ENCODE measurements at places on chromosomes 11 and 22.

DNA sequence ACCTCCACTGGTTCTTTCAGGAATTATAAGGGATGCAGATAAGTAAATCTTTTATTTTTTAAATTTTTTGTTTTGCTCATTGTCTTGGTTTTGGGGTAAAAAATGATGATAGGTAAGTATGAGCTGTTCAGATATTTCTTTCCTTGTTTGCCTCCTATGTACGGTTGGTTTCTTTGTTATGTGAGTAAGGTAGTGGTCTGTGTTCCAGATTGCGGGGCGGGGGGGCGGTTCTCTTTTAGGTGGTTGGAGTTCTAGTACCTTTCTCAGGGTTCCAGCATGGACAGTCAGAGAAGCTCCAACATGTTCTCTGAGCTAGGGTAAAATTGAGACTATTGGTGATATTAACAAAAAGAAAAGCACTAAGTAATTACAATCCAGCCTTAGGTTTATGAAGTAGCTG, 2.4 kb downstream of the CTNND1 start:
- no peak for DNase-seq

- no peak for DNase-seq
Observed at GRCh38 chr11:1310772-1311468, 1.5 kb upstream of the TOLLIP start.

- no peak for DNase-seq
Observed at GRCh38 chr11:3709977-3710376, 38.8 kb upstream of the CHRNA10 start.

GRCh38 chr11:101407324-101407723, 176.5 kb downstream of the TRPC6 start:
- no peak for DNase-seq

GRCh38 chr22:19611590-19611989, 87.4 kb upstream of the CLDN5 start:
- no peak for DNase-seq

GRCh38 chr11:121530257-121530656, 77.5 kb upstream of the SORL1-AS1 start:
- DNase-seq: no peak

DNA sequence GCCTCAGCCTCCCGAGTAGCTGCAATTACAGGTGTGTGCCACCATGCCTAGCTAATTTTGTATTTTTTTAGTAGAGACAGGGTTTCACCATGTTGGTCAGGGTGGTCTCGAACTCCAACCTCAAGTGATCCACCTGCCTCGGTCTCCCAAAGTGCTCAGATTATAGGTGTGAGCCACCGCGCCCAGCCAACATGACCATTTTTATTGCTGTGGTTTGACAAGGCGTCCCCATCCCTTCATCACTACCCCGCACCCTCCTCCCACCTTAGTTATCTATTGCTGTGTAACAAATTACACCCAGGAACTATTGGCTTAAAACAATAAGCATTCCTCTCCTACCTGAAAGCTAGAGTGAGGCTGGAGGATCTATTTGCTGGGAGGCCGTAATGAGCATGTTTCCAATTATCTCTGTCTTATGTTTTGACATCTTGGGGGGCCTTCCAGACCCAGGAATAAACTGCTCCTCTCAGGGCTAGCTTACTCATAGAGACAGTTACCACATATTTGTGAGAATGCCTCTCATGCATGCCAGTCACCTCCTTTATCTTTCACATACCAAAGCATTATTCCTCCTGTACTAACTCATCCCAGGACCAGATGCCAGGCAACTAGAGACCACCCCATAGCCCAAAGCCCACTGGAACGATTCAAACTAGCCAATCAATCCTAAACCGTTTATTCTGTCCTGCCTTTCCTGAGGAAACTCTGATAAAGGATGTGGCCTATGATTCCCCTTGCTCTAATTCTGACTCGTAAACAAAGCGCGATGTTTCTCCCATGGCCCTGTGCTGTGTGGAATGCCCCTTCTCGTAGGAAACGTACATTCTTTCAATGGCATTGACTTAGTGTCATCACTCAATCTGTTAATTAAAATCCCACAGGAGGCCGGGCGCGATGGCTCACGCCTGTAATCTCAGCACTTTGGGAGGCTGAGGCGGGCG, 19.4 kb downstream of the SNU13 start:
- DNase-seq: no peak

- DNase-seq: no peak
Observed at GRCh38 chr11:110977661-110978060, 265.4 kb upstream of the ARHGAP20 start.

DNA sequence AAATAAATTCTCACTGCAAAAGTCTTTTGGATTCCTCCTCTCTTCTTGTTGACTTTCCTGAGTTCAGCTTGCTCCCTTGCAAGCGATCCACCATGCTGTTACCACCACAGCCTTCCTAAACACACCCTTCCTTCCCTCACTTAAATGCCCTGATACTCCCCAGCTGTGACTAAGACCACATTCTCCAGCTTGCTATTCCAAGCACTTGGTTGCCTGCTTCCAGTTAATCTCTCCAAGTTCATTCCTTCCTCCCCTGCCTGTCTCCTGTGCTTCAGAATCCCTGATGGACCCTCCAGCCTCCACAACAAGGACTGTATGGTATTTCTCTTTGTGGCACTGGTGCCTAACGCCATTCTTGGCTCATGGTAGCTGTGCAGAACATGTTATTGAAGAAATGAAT, 603.9 kb upstream of the CADM1 start:
- DNase-seq: no peak

Data from D341Med (cell line).